ENCODE measurements at places on chromosomes 1 and 21. TPM values are rescaled to one million over a fixed set of nuclear protein-coding genes. Genes with fewer than 3 reads are reported as not detected.

Gene NUDT4B
- not detected for polyA plus RNA-seq

Gene TAS1R3
- not detected for polyA plus RNA-seq

Gene NR0B2
- not detected for polyA plus RNA-seq

Gene VHLL
- polyA plus RNA-seq = not detected

Gene CNR2
- polyA plus RNA-seq = not detected

Gene HORMAD1
- polyA plus RNA-seq = not detected

Gene PSMG1
- polyA plus RNA-seq = 69.6 TPM

Gene ASTN1
- 24.0 TPM for polyA plus RNA-seq

Gene PDXK
- 12.9 TPM for polyA plus RNA-seq

Gene GBP4
- 0.07 TPM for polyA plus RNA-seq

Gene KHDRBS1
- polyA plus RNA-seq = 33.2 TPM

Gene OR2T35
- polyA plus RNA-seq = not detected

Gene PLEKHG5
- 1.8 TPM for polyA plus RNA-seq

Gene CELF3
- polyA plus RNA-seq = 0.17 TPM

Gene INSRR
- polyA plus RNA-seq = not detected

Gene HCN3
- polyA plus RNA-seq = 4.9 TPM

Gene C8A
- polyA plus RNA-seq = not detected
